ENCODE measurements at places on chromosomes 3 and 15.

- DNase-seq = no peak
Observed at GRCh38 chr3:37574177-37574943, 287.3 kb upstream of the CTDSPL start.

DNA sequence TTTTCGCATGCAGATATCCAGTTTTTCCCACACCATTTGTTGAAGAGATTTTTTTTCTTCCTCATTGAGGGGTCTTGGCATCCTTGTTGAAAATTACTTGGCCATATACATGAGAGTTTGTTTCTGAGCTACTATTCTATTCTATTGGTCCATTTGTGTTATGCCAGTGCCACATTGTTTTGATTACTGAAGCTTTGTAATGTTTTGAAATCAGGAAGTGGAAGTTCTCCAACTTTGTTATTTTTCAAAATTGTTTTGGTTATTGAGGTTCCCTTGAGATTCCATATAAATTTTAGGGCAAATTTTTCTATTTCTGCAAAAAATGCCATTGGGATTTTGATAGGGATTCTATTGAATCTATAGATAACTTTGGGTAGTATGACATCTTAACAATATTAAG, 130.3 kb upstream of the PFN2 start:
- no peak for DNase-seq

DNA sequence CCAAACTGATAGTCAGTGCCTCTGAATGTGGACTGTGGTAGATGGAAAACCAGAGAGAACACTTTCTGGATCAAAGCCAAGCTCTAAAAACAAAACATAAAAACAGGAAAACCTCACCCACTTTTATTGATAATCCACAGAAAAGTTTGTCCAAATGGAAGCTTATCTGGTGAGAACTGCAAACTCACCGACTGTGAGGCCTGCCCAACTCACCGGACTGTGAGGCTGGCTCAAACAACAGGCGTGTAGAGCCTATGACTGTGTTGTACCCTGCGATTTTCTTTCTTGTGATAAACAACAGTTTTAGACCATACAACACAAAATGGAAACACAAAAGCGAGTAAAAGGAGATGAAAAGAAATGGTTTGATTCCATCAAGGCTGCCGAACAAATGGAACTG, 7.2 kb downstream of the PRR23C start:
- DNase-seq = no peak

- no peak for DNase-seq
Observed at GRCh38 chr3:194876403-194877095, 190.9 kb downstream of the FAM43A start.

DNA sequence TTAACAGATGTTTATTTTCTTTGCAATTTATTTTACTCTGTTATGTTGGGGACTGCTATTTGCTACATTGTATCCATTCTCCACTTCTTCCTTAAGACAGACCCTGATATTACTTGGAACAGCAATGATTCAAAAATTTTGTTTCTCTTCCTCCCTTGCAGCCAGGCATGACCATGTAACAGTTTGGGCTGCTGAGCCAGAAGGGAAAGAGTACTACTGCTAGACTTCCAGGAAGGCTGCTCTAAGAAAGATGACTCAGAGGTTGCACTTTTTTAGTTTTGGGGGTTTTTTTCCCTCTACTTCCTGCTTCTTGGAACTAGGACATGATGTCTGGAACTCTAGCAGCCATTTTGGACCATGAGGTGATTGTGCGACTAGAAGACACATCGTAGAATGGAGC, 10.3 kb downstream of the PRR20G start:
- no peak for DNase-seq

GRCh38 chr15:31842532-31843195, 187.7 kb upstream of the CHRNA7 start:
- DNase-seq = no peak

- no peak for DNase-seq
Observed at GRCh38 chr15:63051156-63052066, 8.9 kb downstream of the TPM1 start.

GRCh38 chr3:119841808-119842471, 60.0 kb downstream of the NR1I2 start:
- no peak for DNase-seq

GRCh38 chr3:141058996-141059395, 7.8 kb downstream of the SPSB4 start:
- DNase-seq = no peak

GRCh38 chr3:25057379-25057778, 370.7 kb upstream of the RARB start:
- DNase-seq = no peak

DNA sequence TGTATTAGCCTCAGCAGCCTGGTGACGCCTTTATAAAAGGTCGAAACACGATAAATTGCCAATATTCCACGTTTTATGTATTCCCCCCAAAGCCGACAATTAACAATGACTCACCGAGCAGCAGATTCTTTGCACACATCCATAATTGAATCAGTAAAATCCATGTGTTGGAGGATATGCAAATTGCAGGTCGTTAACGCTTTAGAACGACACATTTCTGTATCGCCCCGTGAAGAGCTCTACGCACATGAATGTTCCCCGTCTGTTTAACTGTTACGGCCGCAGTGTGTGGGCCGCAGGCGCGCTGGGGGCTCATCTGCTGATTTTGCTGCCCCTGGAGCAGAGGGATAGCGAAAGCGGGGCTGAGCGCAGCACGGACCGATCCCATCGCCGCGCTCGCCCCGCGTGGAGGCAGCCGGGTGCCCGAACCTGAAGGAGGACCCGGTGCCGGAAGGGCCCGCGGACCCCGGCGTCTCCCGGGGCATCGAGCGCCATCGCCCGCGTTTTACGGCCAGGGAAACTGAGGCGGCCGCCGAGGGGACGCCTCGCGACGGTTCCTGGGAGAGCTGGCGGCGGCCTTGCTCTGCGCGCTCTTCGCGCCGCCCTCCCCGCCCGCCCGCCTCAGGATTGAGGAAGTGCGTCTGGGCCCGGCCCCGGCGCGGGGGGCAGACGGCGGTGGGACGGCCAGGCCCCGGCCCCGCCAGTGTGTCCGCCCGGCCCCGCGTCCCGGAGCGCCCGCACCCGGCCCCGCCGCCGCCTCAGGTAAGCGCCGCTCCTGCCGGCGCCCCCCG, at the start of gene LRRK1:
Gene LRRK1 (plus strand): TSS at position 668 of the 791 bp plus-strand sequence. CDS start 5,276 bp downstream, outside the sequence.
- DNase-seq = no peak

GRCh38 chr3:43028678-43029490, 49.8 kb downstream of the GASK1A start:
- no peak for DNase-seq

DNA sequence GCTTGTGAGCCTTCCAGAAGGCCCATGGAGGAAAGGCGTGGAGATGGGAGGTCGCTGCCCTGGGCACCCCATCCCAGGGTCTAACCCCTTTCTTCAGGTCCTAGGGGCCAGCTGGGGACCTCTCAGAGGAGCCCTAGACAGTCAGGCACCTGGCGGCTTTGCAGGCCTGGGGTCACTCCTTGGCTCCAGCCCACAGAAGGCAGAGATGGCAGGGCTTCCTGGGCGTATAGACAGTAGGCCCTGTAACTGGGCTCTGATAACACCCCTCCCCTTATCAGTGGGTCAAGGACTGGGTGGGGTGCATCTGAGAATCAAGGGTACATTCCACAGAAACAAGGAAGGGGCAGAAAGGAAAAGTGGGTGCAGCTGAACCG, 16.7 kb downstream of the ZDHHC19 start:
- no peak for DNase-seq

DNA sequence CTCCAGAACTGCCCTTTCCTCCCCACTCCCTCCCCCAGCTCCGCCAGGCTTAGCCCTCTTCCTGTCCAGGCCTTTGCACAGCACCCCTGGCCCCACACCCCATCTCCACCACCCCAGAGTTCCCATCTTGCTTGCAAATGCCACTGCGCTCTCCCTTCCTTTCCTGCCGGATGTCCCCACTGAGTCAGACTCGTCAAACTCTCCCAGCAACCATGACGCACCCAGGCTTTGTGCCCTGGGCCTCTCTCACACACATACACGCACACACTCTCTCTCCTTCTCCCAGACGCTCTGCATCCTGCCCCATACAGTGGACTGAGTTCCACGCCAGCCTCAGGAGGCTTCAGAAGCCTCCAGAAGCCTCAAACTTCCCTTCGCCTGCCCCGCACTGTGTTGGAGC, 2.8 kb upstream of the CCDC9B start:
- no peak for DNase-seq

GRCh38 chr15:64251658-64252057, 88.8 kb upstream of the PPIB start:
- no peak for DNase-seq

DNA sequence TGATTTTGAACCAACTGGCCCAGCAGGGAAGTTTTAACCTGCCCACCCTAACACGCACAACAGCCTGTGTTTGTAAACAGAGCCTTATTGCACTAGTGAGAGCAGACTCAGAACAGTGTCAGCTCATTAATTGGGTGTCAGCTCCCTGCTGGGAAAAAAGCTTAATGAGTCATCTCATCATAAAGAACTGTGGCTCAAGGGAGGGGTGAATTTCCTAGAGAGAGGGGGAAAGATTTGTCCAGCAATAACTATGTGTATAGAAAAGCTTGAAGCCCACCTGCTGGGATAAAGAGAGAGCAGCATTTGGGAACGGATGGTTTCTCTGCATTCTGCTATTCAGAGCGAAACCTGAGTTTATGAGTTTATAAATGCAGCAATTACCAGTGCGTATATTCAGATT, 48.9 kb upstream of the GMNC start:
- no peak for DNase-seq

Measured in activated naive CD4-positive, alpha-beta T cell treated with Interleukin-2 at 50 U/mL for 16 hours (primary cell).